ENCODE measurements at places on chromosomes 7 and 10.

GRCh38 chr7:69817121-69817520 lies 218.8 kb downstream of the AUTS2 start:
- no peak for DNase-seq

DNA sequence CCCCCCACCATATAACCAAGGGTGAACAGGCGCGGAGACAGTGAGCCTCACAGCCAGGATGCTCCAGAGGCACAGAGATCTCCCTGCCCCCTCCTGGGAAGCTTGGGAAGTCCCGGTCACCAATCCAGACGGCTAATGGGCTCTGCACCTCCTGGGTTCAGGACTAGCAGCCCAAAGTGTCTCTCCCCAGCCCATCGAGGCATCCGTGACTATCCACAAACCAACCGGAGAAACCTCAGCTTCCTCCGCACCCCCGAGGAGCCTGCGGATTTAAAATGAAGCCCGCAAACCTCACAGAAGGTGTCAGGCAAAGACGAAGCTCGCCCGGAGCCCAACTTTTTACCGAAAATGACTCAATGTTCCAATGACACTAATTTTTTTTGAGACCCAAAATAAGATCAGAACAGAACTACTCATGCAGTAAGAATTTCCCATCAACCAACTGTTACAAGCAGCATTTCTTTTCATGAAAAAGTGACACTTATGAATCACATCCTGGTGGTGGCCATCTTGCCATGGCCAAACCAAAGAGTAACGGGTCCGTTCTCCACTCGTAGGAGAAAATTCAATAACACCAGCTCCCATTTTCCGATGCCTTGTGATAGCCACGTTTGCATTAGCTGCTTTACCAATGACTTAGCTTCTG lies 6.0 kb downstream of the PDGFA start:
- DNase-seq, result no peak

- DNase-seq, result no peak
Observed at GRCh38 chr10:72898616-72899015, 5.1 kb downstream of the OIT3 start.

DNA sequence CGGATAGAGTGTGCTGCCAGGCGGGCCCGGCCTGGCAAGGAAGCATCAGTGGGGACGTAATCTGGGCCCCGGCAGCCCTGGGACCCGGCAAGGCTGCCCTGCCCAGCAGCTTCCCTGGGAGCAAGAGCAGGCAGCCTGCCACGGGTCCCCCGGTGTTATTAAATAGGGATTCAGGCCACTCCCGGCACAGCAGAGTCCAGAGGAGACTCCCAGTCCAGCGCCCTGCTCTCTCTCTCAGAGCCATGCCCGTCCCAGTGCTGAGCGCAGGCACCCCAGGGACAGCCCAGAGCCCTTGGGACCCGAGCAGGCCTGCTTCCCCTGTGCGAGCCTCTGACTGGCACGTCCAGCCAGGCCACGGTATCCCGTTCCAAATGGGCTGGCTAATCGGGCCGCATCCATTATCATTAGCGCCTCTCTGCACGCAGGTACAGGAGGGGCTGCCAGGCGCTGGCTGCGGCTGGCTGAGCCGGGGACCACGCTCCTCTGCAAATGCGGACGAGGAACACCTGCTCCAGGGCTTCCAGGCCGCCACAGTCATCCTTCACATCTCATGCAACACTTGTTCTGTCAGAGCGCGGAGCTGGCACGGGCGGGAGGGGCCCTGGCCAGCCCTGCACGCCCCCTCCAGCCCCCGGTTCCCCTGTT lies 344.2 kb upstream of the MKI67 start:
- DNase-seq, result no peak
